ENCODE measurements at places on chromosomes 1 and 21.

DNA sequence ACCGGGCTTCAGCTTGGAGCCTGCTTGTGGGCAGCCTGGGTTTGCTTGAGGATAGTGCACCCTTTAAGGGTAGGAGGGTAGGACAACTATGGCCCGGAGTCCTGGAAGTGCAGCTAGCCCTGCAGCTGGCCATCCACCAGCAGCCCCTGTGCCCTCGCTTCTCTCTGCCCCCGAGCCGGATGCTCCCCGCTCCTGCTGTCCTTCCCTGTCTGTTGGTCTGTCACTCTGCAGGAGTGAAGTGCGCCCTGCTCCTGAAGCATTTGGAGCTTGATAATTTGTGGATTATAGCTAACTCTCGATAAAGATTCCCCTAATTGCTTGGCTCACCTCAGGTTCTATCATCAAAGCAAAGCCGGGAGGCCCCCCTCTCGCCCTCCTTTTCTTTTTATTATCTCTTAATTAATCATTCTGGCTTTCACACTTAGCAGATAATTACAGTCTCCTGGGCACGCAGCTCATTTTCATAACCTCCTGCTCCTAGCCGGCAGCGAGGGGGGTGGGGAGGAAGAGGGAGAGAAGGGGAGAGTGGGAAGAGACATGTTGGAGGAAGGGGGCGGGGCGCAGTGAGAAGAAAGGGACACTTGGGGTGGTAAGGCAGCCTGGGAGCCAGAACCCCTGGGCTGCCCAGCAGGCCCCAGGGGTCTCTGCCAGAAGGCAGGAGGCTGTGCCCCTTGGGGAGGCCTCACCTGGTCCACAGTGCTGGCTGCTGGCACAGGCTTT is 14.4 kb downstream of the KIRREL1 start:
- DNase-seq: peak; percentile 87

DNA sequence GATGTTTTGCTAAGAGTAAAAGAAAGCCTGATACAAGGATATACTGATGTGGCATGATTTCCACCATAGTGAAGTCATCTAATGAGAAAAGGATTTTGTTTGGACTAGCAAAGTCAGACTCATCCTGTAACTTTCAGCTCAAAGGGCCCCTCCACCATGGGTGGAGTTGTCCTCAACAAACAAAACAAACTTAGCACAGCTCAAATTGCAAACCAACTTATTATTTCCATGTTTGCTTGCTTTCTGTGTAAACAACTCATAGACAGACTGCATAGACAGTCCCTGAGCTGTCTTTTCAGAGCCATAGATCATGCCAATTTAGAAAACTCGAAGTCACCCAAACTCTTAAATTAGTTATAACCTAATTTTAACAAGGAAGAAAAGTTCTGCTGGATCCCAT is 69.4 kb upstream of the VAV3 start:
- no peak for DNase-seq

DNA sequence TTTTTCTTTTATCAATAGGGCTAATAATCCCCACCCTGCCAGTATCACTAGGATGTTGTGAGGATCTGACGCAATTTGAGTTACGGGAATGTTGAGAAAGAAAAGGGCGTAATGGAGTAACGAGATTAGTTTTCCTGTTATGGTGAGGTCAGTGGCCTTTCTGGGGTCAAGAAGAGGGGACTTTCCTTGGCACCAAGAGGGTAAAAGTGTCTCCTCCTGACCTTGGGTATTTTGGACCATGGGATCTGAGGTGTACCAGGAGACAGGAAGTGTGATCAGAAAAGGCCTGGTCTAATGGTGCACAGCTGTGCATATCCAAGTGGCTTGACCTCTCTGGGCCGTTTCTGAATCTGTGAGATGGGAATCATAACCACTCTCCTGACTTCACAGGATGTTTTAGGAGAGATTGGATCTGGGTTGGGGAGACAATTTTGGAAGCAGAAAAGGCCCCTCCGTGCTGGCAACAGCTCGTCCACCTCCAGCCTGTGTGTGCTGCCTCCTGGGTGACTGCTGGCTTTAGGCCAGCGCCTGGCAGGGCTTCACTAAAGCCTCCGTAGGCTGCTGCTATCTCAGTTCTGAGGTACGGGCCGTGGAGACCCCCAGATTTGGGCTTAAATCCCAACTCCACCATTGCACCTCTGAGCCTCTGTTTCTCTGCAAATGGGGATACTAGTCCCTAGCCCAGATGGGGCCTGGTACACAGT is 37.1 kb downstream of the ALPL start:
- no peak for DNase-seq

- no peak for DNase-seq
Measured at GRCh38 chr1:235424092-235424491, 56.9 kb downstream of the TBCE start.

- peak; percentile 80 for DNase-seq
Measured at GRCh38 chr1:180424848-180425457, 77.4 kb downstream of the ACBD6 start.

- no peak for DNase-seq
Measured at GRCh38 chr1:164608651-164609057, 49.7 kb downstream of the PBX1 start.

- DNase-seq: no peak
Measured at GRCh38 chr1:158286487-158286886, 3.2 kb upstream of the CD1C start.
